Stimulated activated naive CD8-positive, alpha-beta T cell treated with anti-CD3 and anti-CD28 coated beads, Interleukin-15, Interleukin-2, amounts not matched to agents 100 U/mL and 50 U/mL, for 24 hours (primary cell): ENCODE measurements at places on chromosomes 2 and 18.

DNA sequence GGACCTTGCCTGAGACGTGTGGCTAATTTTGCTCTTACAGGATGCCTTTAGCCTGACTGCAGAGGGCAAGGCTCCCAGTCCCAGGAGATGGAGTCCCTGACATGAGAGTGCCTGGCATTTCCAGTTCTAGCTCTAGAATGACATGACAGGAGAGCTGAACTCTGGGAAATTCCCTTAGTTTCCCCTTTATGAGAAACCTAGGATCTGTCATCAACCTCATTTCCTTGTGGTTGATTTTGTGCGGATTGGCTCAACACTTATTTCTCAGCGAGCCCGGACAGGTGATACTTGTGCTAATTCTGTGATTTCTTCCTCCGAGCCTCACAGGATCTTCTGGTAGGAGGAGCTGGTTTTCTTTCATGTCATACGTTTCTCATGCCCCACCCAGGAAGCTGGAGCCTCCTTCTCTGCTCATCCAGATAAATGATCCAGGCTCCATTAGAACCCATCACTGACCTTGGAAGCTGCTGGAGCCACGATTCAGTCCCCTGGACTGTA lies at the start of gene IL36G:
Gene IL36G, plus strand, starts transcription at position 448 of the 498 bp plus-strand sequence. CDS start 633 bp downstream, outside the sequence.
- DNase-seq = no peak

GRCh38 chr2:7594211-7594610 lies 677.0 kb downstream of the RNF144A start:
- DNase-seq = no peak

GRCh38 chr2:166419616-166419934 lies 43.8 kb upstream of the SCN9A start:
- DNase-seq = no peak

- no peak for DNase-seq
These were observed 59.9 kb downstream of the PDE11A start for GRCh38 chr2:178012639-178013038.

DNA sequence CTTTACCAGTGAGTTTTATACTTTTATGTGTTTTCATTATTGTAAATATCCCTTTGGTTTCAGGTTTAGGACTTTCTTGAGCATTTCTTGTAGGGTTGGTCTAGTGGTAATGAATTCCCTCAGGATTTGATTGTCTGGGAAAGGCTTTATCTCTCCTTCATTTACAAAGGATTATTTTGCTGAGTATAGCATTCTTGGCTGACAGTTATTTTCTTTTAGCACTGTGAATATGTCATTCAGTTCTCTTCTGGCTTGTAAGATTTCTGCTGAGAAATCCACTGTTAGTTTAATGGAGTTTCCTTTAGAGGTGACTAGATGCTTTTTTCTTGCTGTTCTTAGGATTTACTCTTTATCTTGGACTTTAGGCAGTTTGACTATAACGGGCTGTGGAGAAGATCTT lies 373.9 kb downstream of the TSN start:
- no peak for DNase-seq

- DNase-seq = no peak
These were observed 4.2 kb downstream of the ERFE start for GRCh38 chr2:238162846-238163441.

GRCh38 chr2:119387381-119388129 lies 20.8 kb downstream of the DBI start:
- DNase-seq = peak; percentile 30

GRCh38 chr2:212227755-212228154 lies 310.8 kb downstream of the ERBB4 start:
- DNase-seq = no peak

GRCh38 chr2:164675687-164676086 lies 54.4 kb upstream of the GRB14 start:
- no peak for DNase-seq

DNA sequence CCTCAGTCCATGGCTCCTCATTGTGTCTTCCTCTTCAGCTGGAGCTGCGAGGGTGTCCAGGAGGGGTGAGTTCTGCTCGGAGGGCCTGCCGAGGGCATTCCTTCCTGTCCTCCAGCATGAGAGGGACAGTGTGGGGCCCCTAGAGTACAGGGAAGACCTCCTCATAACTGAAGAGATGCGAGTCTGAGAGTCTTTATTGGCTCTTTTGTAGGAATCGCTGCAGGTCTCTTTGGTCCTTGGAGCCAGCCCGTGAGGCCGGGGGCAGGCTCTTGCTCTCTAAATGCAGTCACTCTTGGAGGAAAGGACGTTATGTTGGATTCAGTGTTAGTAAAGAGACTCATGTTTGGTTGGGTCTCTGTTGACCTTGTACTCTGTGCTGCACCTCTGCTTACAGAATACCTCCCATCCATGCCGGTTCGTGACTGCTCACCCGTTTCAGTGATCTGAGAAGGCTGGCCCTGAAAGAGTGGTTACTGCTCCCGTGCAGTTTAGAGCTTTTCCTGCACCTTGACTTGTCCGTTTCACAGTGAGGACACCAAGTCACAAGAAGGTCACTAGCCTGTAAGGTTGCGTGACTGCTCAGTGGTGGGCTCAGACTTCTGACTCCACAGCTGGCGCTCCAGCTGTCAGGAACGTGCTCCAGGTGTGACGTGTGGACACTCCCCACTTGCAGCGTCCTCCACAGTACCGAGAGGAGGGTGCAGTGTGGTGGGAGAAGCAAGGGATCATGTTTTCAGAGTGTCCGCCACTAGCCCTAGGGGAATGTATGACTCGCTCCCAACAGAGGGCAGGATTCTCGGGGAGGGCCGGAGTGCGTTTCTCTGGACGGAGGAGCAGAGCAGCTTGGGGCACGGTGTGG lies 7.8 kb downstream of the ATG4B start:
- no peak for DNase-seq

GRCh38 chr2:102294802-102295489 lies 16.4 kb upstream of the IL1RL1 start:
- DNase-seq = no peak

DNA sequence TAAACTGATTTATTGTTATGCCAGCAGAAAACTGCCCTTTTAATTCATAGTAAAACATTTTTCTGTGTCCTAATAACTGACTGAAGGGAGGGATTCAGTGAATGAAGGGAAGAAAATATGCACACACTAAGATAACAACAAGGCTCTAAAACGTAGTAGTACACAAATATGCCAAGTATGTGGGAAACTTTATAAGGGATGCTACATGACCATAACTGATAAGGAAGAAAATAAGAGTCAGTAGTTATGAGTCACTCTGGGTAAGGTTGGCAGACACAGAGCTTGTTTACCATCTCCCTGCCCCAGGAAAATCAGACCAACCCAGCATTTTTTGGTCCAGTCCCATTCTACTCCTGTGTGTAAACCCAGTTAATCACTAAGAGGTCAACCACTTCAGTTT lies 124.2 kb downstream of the RPRM start:
- no peak for DNase-seq

DNA sequence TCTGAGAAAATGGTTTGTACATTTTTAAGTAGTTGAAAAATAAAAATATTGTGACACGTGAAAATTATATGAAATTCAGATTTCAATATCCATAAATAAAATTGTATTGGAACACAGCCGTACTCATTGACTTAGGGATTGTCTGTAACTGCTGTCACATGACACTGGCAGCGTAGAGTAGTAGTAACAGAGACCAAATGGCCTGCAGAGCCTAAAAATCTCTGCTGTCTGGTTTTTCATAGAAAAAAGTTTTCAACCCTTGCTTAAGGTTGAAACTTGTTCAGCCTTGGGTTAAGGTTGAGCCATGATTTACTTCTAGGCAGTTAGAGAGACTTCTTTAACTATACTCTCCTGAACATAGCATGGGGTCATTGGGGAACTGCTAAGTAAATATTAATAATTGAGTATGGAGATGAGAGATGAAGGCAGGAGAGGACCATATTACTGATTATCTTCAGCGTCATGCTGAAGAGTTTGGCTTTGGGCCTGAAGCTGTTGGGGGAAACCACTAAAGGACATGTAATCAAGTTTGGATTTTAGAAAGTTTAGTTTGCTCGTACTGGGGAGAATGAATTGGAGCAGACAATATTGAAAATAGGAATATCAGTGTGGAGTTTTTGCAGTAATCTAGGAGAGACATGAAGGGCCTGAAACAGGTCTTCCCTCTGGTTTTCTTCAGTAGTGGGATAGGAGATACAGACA lies 16.2 kb downstream of the EML4 start:
- no peak for DNase-seq

- no peak for DNase-seq
These were observed 40.6 kb downstream of the TAF1B start for GRCh38 chr2:9883897-9884296.

DNA sequence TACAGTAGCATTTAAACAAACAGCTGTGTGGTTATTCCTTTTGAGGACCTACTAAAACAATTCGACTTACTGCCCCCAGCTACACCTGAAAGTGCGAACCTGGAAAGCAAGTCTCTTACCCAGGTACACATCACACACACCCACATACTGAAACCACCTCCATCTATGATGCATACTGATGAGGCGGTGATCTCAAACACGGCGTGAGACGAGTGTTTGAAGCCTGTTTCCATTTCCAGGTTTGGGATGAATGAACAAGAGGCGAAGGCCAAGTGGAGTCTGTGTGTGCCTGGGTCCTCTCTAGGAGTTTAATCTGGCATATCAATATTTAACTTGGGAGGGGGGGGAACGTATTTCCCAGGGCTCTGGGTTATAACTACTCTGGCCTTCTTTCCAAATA lies 1.6 kb downstream of the TMEM185B start:
- no peak for DNase-seq

DNA sequence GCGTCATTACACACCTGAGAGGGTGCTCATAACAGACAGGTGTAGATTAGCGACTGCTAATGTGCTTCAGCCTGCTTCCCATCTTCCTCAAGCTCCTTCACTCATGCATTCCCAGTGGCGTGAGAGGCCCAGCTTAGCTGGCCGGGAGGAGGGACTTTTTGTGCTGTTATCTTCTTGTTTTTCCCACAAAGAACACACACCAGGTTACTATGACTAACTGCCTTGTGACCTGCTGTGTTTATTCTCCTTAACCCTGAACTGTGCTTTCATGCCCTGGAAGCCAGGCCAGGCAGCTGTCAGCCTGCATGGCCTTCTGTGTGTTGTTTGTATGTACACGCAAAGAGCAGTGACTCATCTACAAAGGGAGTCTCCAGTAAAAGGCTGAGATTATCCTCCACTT lies 143.8 kb downstream of the PIEZO2 start:
- DNase-seq = no peak
